ENCODE measurements at places on chromosomes 3 and 15.

GRCh38 chr3:114732353-114732752, 414.7 kb downstream of the ZBTB20 start:
- no peak for DNase-seq

- no peak for DNase-seq
Measured at GRCh38 chr15:95995375-95996168, 334.9 kb upstream of the NR2F2 start.

- no peak for DNase-seq
Measured at GRCh38 chr3:66553441-66554113, 52.8 kb upstream of the LRIG1 start.

DNA sequence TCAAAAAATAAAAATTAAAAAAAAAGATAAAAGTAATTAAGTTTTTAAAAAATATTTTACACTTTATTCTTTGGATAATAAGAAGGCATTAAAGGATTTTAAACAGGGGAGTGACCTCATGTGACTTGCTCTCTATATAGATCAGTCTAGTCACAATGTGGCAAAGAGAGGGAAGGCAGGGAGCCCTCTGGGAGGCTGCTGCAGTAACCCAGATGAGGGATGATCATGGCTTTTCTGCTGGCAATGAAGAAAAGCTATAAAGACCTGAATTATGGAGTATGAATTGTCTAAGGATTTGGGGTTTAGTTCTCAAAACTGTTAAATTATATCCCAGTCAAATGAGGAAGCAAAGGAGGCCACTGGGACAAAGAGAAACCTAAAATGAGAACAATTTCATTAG, 58.1 kb downstream of the SUMF1 start:
- no peak for DNase-seq

- DNase-seq: no peak
Measured at GRCh38 chr3:40615918-40616819, 91.4 kb downstream of the ZNF621 start.
